ENCODE measurements at places on chromosomes 5 and 9.

GRCh38 chr9:129695870-129696269 lies 30.4 kb downstream of the PRRX2 start:
- DNase-seq = no peak

DNA sequence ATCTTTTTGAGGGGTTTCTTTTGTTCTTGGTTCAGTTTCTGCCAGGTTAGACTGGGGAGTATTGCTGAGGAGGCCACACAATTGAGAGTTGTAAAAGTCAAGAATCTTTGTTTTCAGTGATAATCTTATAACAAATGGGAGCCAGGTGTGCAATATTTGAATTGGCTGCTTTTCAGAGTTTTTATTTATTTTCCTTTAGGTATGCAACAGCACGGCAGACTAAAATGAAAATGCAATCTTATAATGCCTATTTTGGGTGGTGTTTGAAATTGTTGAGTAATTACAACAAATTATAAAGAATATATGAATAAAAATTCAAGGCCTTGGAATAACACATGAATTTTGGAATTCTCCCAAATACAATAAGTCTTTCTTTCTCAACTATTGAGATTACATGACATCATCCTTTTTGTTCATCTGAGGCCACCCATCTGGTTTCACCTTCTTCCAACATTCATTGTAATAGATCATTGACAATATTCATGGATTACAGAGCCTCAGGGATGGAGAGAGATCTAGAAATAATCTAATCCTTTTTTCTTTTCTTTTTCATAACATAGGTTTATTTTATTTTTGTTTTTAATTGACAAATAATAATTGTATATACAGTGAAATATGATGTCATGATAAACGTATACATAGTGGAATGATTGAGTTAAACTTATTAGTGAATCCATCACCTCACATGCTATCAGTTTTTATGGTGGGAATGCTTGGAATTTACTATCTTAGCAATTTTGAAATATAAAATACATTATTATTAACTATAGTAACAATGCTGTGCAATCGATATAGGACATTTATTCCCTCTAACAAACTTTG lies 1061.0 kb downstream of the NR2F1-AS1 start:
- peak; percentile 9 for DNase-seq

DNA sequence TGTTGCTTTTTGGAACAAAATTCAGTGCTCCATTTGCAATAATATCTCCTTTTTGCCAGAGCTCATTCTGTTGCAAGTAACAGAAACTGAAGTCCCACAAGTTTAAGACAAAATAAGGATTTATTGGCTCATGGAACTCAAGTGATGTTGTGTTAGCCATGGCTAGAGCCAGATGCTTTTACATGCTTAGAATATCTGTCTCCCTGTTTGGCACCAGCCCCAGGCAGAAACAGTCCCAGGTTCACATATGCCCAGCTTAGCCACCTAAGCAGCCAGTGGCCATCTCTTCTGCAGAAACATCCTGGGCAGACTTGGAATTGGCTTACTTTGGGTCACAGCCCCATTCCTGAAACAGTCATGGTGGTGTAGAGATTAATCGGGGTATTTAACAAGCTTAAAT lies 540.9 kb upstream of the SGCD start:
- DNase-seq = no peak

- peak; percentile 48 for DNase-seq
Observed at GRCh38 chr9:115976781-115977180, 176.8 kb upstream of the PAPPA start.

DNA sequence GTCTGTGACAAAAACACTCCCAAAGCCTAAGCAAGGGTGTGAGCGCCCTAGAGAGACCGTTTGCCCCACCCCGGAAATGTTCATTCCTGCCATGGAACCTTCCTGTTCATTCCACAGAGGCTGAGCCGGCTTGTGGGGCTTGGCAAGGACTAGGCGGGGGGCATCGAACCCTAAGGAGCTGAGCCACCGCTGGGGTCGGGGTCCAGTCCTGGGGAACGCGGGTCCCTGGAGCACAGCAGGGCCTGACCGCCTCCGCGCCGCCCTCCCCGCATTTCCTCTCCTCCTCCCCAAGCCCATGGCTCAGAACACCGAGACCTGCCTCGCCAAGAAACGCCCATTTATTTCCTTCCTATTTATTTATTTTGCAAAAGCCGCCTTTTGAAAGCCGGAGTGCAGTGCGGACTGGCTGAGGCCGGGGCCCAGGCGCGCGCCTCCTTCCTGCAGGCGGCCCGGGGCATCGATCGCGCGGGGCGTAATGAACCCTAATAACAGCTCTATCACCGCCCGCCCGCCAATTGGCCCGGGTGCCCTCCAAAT lies 228.9 kb upstream of the IRX4 start:
- no peak for DNase-seq

All from fibroblast of gingiva (primary cell).